ENCODE measurements at places on chromosomes 3 and 15.

DNA sequence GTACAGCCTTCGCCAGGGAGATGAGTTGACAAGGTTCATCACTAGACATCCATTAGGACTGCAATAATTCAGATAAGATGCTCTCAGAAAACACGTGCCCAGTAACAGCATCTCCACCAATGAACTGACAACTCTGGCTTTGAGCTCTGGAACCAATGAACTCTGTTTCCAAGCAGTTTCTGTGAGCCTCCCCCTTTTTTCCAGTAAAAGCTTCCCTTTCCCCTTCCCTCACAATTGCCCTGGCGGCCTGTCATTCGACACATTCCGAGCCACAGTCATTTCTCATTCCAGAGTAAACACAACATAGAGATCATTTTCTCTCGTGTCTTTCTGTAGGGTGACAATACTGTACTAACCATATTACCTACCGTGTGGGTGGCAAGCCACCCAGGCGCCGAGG lies 3.6 kb downstream of the PLA2G4D start:
- no peak for DNase-seq

- DNase-seq, result no peak
Observed at GRCh38 chr3:89250742-89251141, 143.3 kb downstream of the EPHA3 start.

- DNase-seq, result no peak
Observed at GRCh38 chr3:48881006-48881405, 17.7 kb downstream of the SLC25A20 start.

GRCh38 chr15:44798826-44799225 lies 62.5 kb downstream of the TRIM69 start:
- no peak for DNase-seq

DNA sequence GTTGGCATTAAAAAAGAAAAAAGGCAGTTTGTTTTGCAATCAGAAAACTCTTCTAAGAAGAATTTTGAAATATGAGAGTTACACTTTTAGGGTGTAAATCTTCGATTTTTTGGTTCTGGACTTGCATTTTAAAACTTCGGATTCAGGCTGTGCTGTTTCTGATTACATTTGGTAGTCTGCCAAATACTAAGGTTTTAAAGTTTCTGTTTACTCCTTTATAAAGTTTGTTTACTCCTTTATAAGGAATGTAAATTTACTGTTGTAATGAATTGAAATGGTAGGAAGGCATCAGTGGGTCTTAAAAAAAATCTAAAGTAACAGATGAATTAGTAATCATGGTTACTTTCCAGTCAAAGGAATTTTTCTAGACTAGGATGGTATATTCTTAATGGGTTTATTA lies 14.1 kb downstream of the FXR1 start:
- no peak for DNase-seq

GRCh38 chr3:136994772-136995516 lies 37.2 kb downstream of the IL20RB start:
- no peak for DNase-seq

- DNase-seq, result no peak
Observed at GRCh38 chr3:42014921-42015533, 53.1 kb upstream of the ULK4 start.

DNA sequence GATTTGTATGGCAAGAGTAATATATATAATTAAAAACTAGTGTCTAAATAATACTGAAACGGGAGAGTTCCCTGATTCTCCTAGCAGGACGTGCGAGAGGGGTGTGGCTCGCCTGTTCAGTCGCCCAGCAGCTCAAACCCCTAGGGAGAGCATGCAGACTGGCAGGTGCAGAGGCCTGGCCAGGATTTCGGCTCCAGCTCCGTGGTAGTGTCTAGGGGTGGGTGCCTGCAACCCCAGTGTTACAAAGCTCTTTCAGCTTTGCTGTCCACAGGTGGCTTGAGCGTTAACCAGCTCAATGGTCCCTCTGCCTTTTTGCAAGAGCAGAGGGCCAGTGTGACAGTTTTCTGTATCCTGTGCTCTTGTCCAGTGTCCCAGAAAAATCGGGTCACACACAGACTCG lies 226.6 kb downstream of the ALCAM start:
- no peak for DNase-seq

DNA sequence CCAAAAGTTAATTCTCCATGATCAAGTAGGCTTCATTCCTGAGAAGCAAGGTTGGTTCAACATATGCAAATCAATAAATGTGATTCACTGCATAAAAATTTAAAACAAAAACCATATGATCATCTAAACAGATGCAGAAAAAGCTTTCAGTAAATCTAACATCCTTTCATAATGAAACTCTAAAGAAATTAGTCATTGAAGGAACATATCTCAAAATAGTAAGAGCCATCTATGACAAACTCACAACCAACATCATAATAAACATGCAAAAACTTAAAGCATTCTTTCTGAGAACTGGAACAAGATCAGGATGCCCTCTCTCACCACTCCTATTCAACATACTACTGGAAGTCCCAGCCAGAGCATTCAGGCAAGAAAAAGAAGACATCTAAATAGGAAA lies 254.1 kb downstream of the AGBL1 start:
- DNase-seq, result no peak

DNA sequence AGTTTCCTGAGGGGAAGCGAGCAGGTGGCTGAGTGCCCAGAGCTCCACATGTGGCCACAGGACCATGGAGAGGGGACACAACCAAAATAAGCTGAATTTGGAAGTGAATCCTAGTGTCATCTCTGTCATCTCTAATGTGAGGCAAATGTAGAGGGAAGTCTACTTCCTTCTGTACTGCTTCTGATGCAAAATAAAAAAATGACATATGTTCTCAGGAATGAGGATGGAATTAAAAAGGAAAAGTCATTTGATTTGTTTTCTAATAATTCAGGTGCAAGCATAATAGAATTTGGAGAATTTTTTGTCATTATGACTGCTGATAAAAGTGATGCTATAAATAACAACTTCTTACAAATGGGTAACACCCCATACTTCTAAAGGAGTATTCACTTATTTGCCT lies 59.5 kb upstream of the POU1F1 start:
- DNase-seq, result no peak

GRCh38 chr15:29668120-29668602 lies 154.1 kb downstream of the TJP1 start:
- no peak for DNase-seq

DNA sequence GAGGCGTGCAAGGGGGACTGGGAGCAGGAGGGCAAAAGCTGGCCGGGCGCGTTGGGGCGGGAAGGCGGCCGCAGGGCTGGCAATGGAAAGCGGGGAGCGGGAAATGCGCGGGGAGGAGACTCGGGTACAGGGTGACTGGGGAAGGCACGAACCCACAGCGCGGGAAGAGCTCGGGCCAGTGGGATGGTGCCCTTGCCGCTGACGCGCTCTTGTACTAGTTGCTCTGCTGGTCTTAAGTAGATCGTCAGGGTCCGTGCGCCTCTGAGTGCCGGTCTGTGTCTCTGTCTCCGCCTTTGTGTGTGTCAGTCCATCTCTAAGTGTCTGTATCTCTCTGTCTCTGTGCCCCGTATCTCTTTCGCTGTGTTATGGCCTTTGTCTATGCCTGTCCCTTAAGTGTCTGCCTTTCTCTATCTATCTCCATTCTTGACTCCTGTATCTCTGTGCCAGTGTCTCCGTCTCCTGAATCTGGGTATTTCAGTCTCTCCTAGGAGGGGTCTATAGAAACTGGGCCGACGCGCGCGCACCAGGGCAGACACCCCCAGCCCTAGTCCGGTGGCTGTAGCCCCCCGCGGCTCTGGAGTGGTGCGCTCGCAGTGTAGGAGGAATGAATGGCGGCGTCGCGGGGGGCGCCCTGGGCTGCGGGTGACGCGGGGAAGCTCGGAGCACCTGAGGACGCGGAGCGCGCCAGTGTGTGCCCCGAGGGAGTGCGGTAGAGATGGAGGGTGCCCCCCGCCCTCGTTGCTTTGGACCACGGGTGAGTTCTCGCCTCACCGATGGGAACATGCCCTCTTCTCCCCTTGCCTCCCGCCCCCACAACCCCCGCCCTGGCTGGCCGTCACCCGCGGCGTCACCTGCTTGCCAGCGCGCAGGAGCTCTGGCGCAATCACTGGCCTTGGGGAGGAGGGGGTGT lies 756 bp upstream of the CAMK2N2 start:
- no peak for DNase-seq

GRCh38 chr15:28993720-28994053 lies 107.9 kb downstream of the APBA2 start:
- DNase-seq, result no peak

DNA sequence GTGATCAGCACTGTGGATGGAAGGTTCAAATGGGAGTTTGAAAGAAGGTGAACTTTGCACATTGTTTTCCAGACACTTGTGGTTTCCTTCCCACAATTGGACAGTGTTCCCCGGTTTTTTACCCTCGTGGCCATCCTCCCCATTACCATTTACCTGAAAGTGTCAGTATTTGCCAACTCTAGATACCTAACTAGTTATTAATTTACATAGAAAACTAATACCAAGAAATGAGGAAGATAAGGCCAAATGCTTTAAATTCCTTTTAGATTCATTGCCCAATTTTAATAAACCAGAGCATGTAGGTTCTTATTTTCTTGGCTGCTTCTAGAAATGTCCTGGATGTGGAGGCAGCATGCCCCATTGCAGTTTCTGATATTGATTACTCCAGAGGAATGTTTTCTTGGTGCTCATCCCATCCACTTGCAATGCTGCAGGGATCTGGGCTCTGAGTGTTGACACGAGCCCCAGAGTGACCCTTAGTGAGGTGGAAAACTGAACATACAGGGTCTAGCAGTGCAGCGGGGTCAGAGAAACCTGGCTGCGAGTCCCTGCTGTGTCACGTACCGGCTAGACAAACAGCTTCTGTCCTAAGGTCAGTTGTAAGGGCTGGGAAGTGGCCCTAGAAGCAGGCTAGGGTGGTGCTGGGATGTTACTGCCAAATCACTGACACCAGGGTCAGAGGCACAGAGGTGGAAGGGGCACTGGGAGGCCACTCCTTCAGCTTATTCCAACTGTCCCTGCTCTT lies 23.5 kb downstream of the LSM3 start:
- no peak for DNase-seq

GRCh38 chr3:100521439-100521845 lies 29.0 kb downstream of the TMEM45A start:
- no peak for DNase-seq

- DNase-seq, result no peak
Observed at GRCh38 chr3:172263781-172264486, 184.3 kb downstream of the GHSR start.

GRCh38 chr15:62021991-62022600 lies 38.2 kb downstream of the VPS13C start:
- no peak for DNase-seq

GRCh38 chr15:57496946-57497869 lies 94.5 kb upstream of the MYZAP start:
- no peak for DNase-seq
